ENCODE measurements at places on chromosomes 5 and 9.

GRCh38 chr9:121651295-121652020 lies at the start of gene DAB2IP:
TSS of gene DAB2IP (plus strand) at chr9:121651634. CDS start at chr9:121651776, 142 bp downstream.
- DNase-seq = peak; percentile 84

DNA sequence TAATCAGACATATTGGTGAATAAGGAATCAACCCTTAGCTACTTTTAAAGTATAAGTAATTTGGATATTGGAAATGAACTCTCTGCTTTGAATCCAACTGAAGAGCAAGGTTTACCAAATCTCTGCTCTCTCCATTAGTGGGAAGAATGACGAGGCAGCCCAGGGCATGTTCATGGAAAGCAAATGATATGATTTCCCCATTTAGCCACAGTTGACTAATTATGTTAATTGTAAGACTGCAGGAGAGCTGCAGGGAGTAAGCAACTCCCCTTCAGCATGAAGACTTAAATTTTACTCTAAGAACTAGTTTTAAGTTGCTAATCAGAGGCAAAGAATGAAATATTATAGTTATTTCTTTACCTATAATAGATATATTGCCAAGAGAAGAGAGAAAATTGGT lies 194.3 kb upstream of the CD180 start:
- DNase-seq = no peak

DNA sequence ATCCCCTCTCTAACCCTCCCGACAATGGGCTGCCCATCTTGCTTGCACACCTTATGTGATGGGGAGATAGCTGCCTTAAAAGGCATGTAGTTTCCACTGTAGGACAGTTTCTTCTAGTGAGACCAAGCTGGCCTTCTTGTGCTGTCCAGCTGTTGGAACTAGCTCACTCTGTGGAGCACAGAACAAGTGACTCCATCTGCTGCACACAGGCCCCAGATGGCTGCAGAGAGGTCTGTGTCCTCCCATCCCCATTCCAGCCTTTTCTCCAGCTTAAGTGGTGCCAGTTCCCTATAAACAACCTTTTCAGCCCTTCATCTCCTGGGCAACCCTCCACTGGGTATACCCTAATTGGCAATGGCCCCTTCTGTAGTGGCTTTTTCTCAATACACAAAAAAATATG lies 18.7 kb upstream of the PSD2 start:
- DNase-seq = no peak

DNA sequence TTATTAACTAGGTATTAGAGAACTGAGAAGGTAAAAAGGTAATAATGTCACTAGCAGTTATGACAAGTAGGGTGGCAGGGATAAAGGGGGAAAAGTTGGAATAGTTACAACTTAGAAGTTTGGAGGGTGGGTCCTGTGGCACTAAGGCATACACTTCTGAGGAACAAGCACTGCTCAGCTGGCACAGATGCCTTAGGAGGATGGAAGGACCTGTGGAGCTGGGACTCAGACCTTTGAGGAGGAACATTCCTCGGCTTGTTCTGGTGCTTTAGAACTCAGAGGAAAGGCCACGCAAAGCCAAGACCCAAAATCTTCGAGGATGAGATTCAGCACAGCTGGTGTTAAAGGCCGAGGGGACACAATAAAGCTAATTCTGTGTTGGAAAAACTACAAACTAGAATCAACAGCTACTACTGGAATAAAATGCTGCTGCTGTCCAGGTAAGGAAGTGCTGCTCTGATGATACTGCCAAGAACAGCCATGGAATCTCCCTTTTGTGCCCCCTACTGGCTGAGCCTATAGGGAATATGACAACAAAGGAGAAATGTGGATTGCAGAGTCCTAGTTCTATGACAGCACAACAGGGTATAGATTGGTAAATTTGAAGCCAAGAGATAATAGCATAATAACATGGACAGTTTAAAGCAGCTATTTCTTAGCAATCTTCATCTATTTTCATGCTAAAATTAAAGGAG lies 126.7 kb downstream of the SLC25A46 start:
- DNase-seq = no peak
